CD4-positive, alpha-beta T cell treated with Interleukin-15 for 4 hours (primary cell): ENCODE measurements at places on chromosomes 6 and 20.

DNA sequence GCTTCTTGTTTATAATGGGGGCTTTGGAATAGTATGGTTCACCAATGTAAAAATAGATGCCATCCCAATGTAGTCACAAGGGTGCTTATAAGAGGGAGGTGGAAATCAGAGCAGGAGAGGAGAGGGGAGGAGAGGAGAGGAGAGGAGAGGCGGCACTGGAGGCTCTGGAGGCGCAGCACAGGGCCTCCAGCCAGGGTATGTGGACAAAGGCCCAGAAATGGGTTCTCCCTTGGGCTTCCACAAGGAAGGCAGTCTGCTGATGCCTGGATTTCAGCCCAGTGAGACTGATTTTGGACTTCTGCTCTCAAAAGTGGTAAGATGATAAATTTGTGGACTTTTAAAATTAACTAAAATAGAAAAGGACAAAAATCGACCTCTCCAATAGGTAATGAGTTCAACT lies 116.8 kb downstream of the RNASET2 start:
- DNase-seq: no peak

DNA sequence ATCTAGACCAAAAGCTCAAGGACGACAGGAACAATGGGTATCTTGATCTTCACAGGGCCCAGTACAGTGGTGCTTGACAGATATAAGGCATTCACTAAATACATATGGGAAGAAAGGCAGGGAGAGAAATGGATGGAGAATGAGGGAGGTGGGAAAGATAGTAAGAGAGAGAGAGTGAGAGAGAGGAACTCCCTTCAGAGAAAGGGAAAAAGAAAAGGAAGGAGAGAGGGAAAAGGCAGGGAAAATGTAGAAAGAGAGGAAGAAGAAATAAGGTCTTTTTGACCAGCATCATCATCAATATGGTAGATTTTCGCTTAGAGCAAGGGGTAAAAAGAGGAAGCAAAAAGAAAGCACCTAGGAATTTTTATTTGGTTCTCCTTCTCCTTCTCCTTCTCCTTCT lies 760 bp upstream of the ANKRD66 start:
- no peak for DNase-seq

DNA sequence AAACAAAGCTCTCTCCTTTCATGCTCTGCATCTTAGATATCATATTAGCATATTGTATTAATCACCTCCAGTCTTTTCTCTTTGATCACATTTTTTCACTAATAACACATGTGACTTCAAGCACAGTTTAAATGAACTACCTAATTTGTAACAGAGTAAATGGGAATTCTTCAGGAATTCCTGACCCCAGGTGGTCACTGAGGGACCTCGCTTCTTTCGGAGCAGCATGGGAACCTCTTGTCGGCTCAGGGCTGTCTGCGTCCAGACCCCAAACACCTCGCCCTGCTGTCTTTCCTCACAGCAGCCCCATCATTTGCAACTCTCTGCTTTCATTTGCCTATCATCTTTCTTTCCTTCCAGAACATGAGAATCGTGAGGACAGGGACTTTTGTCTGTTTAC lies 103.5 kb downstream of the DACT2 start:
- DNase-seq: no peak

DNA sequence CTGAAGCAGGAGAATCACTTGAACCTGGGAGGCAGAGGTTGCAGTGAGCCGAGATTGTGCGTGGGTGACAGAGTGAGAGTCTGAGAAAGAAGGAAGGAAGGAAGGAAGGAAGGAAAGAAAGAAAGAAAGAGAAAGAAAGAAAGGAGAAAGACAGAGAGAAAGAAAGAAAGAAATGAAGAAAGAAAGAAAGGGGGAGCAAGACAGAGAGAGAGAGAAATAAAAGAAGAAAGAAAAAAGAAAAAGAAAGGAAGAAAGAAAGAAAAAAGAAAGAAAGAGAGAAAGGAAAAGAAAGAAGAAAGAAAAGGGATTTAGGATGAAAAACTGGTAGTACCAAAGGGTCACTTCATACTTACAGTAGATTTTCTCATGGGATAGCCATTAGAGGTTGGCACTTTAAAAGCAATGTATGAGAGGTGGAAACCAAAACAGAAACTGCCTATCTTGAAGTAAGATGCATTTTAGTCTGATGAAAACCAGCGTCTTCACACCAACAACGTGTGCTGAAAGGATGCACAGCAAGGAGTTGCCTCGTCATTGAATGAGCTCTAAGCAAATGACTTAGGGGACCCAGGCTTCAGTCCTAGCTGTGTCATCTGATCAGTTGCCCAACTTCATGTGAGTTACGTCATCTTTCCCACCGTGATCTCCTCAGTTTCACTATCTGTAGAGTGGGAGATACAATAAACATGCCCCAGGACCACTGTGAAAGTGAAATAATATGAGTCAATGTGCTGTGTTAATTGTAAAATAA lies 133.9 kb upstream of the NEDD9 start:
- peak; percentile 73 for DNase-seq
